Activated CD4-positive, alpha-beta T cell treated with anti-CD3 and anti-CD28 coated beads, Interleukin-10, Interleukin-2, amounts not matched to agents 100 ng/mL and 50 ng/mL, durations not matched to agents 16 hours and 8 hours (primary cell): ENCODE measurements at places on chromosomes 11 and 22.

- peak; percentile 4 for DNase-seq
These were observed 252.4 kb downstream of the GRM5 start for GRCh38 chr11:88813233-88813915.

- no peak for DNase-seq
These were observed 371.0 kb downstream of the JRKL start for GRCh38 chr11:96760815-96761214.

GRCh38 chr22:37636186-37636948 is 3.1 kb upstream of the SH3BP1 start:
- peak; percentile 66 for DNase-seq

GRCh38 chr22:26234296-26234695 is 65.0 kb downstream of the SEZ6L start:
- DNase-seq: no peak

GRCh38 chr11:28384418-28384817 is 276.2 kb downstream of the METTL15 start:
- no peak for DNase-seq

DNA sequence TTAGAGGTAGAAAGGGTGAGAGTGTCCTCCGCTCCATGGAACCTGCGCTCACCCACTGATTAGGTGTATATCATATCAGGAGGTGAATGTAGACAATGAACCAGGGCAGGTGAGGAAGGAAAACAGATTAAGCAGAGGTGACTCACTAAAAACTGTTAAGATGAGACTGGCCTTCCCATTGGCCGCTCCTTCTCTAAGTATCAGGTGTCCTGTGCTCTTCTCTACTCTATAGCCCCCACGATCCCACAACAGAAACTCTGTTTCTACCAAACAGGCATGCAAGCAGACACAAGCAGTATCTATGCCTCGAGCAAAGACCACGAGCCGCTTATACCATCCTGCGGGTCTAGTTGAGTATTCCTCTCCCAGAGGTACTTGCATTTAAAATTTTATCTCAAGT is 103.1 kb downstream of the SNX19 start:
- DNase-seq: no peak

GRCh38 chr11:83364500-83365045 is 78.4 kb upstream of the CCDC90B start:
- DNase-seq: no peak

GRCh38 chr11:119652907-119653659 is 75.9 kb downstream of the NECTIN1 start:
- no peak for DNase-seq

DNA sequence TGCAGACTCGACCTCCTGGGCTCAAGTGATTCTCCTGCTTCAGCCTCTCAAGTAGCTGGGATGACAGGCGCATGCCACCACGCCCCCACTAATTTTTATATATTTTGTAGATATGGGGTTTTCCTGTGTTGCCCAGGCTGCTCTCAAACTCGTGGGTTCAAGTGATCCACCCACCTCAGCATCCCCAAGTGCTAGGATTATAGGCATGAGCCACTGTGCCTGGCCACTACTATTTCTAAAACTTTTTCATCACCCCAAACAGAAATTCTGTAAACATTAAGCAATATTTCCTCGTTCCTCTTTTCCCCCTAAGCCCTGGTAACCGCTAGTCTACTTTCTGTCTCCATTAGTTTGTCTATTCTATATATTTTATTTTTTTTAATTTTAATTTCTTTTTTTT is 9.0 kb upstream of the ATG16L2 start:
- DNase-seq: no peak
